ENCODE measurements at places on chromosomes 3 and 15. TPM values are rescaled to one million over a fixed set of nuclear protein-coding genes. Genes with fewer than 3 reads are reported as not detected.

DNA sequence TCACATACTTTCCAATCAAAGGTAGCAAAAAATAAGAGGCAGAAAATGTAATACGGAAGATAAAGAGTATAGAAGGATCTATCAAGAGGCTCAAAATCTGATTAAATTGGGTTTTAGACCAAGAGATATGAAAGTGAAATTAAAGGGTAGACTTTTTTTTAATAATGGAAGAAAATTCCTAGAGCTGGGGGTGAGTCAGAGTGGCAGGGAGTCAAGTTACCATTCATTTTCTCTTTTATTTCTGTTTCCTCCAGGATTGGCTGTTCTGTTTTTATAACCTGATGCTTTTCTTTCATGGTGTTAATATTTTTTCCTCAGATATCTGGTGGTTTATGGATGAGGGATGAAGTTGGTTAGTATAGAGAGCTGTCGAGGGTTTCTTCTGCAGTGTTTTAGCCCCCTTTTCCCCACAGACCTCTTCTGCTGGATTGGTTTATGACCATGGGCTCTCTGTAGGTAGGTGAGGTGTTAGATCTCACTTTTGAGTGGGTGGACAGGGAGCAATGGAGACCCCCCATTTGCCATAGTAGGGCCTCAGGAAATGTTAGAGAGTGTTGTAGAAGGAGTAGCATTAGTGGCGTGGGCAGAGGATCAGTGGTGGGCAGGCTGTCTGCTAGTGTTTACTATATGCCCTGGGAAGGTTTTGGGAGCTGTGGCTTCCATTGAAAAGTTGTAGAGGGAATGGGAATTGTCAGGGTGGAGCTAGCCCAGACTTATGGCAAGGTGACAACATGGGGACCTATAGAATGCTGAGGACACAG is 201.6 kb upstream of the GOLGA6L4 start:
- DNase-seq, result no peak

DNA sequence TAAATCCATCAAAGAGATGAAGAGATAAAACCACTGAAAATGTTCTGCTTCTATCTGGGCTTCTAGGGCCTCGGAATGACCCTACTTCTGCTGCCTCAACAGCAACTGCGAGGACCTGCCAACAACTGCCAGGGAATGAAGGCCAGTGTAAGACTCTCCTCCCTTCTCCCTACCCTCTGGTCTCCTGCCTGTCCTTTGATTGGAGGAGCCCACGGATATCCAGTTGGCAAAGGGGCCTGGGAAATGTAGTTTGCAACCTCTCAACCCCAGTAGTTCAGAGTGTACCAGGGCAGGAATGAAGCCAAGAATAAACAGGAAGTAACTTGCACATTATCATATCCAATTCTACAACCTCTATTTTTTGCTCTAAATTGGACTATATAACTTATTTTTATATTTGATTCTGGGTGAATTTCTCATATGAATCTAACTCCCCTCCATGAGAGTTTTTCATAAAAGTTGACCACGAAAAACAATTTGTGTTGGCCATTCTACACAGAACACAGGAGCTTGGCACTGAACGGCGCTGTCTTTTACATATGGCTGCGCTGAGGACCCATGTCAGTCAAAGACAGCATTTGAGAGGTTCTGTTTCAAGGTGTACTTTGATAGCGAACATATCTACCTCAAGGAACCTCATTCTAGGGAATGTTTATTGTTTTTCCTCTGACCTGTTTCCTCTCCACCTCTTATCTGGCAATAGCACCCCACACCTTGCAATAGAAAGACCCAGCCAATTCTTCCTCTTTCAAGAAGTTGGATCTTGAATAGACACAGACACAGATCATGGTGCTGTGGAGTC is 91.1 kb upstream of the RNF7 start:
- DNase-seq, result peak; percentile 23

Gene SNTN
- not detected for total RNA-seq

DNA sequence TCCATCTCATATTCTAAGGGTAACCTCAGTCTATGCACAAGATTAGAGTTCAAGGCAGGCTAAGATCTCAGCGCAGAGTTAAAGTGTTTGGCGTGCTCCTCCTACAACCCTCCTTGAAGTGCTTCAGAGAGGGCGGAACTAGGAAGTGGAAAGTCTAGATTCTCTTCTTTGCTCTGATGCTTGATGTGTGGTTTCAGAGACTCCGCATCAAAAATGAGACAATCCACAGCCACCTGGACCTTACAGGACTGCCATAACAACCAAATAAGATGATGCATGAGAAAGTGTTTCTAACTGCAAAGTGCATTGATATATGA is 161.3 kb upstream of the ATP11B start:
- no peak for DNase-seq

DNA sequence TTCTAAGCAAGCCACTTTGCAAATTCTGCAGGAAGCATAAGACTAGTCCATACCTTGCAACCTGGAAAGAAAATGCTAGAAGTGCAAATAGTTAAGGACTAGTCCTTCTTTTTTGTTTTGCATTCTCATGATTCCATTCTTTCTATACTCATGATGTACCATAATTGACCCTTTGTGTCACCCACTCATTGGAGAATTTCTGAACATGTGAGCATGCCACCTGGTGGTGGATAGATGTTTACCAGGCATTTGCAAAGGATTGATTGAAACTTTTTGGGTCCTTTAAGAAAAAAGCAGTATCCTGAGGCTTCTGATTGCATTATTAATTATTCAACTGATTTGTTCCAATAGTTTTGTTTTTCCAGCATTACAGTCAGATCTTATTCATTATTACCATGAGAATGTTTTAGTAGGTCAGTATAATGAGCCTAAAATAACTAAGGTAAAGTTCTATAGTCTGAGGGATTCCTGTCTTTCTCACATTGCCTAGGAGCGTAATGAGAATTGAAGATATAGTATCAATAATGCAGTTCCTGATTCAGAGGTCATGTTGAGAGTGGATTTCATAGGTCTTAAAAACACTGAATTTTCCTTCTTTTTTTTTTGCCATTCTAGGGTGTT is 20.2 kb upstream of the DIPK2A start:
- DNase-seq, result no peak

- DNase-seq, result no peak
Observed at GRCh38 chr3:38528457-38528856, 32.3 kb downstream of the EXOG start.

- no peak for DNase-seq
Observed at GRCh38 chr3:46566040-46566641, at the start of gene LRRC2. LRRC2 (minus strand) TSS chr3:46566302; CDS start chr3:46551591, 14,711 bp downstream.

All from frontal cortex (tissue), 4 donors.